ENCODE measurements at places on chromosomes 5 and 9.

DNA sequence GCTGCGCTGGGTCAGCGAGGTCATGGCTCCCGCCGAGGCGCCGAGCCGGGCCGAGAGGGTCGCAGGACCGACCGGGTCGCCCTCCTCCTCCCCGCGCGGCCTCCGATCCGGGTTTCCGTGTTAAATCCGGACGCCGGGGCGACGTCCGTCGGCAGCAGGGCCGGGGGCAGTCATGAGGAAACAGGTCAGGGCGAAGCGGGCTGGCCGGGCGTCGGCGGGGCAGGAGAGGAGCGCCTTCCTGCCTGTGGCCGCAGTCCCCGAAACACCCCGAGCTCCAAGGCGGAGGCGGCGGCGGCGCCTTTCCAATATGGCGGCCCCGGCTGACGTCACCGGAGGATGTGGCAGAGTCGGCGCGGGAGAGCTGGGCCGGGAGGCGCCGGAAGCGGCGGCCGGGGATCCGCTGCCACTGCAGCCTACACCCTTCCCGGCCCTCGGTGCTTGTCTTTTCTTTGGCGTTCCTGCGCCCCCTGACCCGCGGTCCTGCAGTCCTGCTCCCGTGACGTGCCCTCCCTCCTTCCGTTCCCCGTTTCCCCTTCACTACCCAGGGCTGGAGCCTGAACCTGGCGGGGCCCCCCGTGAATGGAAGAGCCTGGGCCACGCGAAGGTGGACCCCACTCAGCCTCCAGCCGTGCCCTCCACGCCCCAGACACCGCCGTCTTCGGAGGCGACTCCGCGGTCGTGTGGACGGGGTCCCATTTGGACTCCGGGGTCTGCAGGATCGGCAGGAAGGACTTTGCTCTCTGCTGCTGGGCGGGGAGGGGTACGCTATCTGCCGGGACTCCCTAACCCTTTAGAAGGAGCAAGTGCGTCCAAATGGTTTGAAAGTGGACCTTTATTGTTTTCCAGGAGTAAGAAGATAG, at the start of gene GOLPH3:
Gene GOLPH3 (minus strand): TSS at position 309 of the 860 bp plus-strand sequence. CDS start 285 bp downstream, at position 24.
- peak; percentile 83 for DNase-seq

DNA sequence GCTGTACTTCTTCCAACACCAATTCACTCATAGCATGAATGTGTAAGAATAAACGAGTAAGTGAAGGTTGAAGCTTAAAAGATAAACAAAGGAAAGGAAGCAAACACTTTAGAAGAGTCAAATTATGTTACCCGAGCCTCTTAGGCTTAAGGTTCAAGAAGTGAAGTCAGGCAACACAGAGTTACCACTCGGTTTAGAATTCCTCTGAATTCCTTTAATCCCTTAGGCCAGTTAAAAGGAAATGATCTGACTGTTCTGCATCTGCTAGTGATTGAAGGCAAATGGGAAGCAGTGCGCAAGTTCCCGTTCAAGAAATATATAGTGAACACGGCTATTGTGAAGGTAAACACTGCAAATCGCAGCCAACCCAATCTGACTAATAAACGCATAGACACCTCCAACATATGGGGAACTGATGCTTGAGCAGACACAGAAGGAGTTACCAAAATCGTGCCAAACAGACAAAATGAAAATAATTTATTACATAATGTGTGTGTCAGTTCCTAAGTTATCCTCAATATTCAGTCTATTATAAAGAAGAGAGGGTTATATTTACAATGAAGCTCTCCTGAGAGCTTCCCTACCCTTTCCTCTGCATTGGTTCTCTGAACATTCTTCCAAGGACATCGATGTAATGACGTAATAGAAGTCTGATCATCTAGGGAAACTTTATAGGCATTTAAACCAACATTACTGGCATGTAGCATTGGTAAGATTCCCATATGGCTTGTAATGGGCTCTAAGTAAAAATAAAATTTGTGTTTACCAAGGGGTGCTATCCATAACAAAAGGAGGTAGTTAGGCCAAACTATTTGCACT, 837.1 kb upstream of the ZNF608 start:
- DNase-seq: no peak

DNA sequence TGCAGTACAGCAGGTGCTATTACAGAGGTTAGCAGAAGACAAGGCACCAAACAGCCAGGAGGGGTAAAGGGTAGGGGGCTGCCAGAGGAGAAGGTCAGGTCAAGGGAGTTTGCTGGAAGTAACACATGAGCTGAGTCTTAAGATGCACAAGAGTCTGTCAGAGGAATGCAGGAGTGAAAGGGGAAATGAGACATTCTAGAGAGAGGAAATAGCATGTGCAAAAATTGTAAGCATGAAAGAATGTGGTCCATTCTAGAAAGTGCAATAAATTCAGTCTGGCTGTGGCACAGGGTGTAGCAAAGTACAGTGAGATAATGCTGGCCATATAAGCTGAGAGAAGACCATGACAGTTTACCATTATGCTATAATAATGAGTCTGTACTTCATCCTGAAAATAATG, 6.6 kb downstream of the GOLGA1 start:
- DNase-seq: no peak

GRCh38 chr9:77421506-77422265, 226.4 kb downstream of the GNA14 start:
- no peak for DNase-seq

GRCh38 chr9:134391319-134392231, 65.3 kb downstream of the RXRA start:
- peak; percentile 90 for DNase-seq

DNA sequence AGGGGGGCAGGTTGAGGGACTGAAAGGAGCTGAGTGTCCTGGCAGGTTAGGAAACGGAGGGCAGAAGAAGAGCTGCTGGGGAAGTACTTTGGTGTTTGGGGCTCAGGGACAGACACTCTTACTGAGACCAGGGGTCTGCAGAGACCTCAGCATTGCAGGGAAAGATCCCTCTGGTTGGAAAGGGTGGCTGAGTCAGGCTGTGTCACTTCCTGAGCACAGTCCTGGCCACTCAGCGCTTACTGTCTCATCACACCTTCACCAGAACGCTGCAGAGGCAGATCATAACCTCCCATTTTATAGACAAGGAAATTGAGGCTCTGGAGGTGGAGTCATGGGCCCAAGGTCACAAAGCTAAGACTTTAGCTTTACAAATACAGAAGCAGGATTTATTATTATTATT, 54.3 kb downstream of the LMX1B start:
- no peak for DNase-seq

DNA sequence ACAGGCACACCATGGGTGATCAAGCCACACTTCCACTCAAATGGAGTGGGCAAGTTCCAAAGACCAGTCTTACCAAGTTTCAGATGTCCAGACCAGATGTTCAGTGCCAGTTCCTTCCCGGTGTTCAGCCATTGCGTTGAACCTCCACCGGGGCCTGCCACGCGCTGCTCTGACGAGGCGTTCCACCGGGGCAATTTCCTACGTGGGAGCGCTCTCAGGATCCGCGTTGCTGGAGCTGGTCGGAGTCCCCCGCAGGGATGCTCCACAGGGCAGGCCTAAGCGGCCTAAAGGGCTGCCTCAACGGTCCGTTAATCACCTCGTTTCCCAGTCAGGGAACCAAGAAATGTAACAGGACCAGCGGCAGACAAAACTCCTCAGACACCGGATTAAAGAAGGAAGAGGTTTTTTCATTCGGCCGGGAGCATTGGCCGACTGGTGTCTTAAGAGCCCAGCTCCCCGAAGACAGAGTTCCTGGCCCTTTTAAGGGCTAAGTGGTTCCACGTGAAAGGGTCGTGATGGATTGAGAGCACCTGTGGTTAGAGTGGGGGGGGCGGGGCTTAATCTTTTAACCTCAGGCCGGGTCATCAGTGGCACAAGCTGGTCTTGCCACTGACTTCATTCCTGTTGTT, 35.7 kb upstream of the PPP1R26 start:
- no peak for DNase-seq

GRCh38 chr9:122144836-122145591, 14.6 kb downstream of the NDUFA8 start:
- no peak for DNase-seq

GRCh38 chr9:34654323-34655051, 2.5 kb downstream of the IL11RA start:
- no peak for DNase-seq

GRCh38 chr5:35031276-35031675, 16.5 kb downstream of the AGXT2 start:
- no peak for DNase-seq

GRCh38 chr9:13412331-13412730, 132.8 kb upstream of the MPDZ start:
- DNase-seq: no peak

DNA sequence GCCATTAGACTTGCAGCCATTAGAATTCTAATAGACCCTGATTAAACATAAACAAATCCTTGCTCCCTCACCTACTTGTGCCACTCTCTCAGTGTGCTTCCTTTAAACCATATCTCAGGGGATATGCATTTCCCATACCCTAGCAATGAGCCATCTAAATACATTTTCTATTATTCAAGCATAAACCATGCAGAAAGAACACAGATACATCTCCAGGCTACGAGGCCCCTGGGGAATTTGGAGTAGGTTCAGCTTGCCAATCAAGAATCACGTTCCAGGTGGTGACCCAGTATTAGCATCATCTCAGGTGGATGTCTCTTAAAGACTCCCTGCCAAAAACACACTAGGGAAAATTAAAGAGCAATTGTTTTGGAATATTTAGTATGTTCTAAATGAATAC, 93.0 kb upstream of the CCL21 start:
- DNase-seq: no peak

- DNase-seq: no peak
These were observed 114.3 kb downstream of the SLC1A3 start for GRCh38 chr5:36720688-36721087.

DNA sequence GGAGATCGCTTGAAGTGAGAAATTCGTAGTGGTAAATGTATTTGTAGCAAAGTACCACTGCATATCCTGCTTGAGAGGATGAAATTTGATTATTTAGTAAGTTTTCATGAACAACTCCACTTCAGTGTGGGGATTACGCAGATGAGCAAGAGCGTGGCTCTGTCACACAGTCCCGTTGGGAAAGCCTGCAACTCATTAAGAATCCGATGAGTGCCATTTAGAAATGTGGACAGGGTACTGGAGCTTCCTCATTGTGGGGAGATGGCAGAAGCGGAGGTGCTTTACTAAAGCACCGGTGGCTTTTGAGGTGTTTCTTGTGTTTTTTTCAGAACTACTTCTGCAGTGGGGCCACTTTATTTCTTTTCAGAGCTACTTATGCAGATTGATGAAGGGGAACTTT, 1.4 kb downstream of the TJP2 start:
- no peak for DNase-seq

DNA sequence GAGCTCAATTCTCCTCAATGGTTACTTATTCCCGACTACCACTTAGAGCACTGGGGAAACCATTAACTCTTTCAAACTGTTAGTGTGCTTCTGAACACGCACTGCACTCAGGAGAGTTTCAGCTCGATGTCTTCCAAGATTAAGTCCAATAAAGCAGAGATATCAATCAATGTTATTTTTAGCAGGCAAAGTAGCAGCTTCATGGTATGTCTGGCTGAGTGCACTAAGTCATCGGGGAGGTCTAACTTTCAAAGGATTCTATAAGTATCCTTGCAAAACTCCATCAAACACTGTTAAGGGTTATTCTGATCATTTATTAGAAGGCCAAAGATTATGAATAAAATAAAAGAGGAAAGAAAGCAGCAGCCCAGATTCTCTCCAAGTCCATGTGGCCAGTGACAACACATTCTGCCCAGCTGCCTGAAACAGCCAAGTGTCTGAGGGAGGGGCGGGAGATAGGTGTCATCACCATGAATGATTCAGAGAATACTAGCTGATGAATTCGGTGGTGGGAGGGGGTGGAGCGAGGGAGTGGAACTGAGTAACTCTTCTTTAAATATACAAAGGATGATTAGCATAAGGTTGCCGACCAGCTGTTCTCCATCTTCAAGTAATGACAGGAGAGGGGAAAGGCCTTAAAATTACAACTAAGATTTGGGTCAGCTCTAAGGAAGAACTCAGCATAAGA, 21.3 kb downstream of the NREP start:
- no peak for DNase-seq

DNA sequence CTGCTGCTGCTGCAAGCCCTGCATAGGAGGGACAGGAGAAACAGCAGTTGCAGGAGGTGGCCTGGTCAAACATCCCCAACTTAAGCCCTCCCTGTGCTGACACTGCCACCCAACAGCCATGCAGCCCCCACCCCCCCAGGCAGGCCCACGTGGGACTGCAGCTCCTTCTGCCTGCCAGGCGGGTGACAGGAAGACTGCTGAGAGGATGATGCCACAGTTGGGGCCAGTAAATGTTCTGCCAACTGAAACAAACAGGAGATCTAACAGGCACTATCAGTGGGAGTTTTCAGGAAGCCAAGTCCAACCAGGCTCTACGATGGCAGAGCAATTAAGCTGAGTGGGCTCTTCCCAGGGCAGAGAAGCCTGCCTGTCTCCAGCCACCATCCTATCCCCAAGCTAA, 31.1 kb downstream of the DIRAS2 start:
- DNase-seq: no peak

- no peak for DNase-seq
These were observed 125.3 kb upstream of the GNA14 start for GRCh38 chr9:77773381-77773780.

- DNase-seq: no peak
These were observed 100.9 kb downstream of the PIK3R1 start for GRCh38 chr5:68316469-68316868.

DNA sequence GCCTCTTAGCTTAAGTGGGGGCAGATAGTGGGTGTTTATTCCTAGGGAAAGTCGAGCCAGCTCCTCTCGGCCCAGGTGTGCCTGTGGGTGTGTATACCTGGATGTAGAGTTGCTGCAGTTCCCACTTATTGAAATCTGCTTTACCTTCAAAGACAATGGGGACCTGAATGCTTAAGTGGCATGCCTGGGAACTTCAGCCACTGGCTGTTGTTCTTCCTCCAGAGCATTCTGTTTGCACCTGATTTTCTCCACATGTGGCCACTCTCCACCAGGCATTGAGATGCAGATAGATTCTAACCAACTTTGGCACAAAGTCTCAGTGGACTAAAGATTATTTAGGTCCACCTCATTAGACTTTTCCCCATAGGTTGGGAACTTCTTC, 186.8 kb downstream of the ZNF462 start:
- DNase-seq: no peak

GRCh38 chr5:73985145-73985544, 359.1 kb downstream of the ARHGEF28 start:
- DNase-seq: no peak

- no peak for DNase-seq
These were observed 38.2 kb upstream of the SEMA4D start for GRCh38 chr9:89536145-89536574.

DNA sequence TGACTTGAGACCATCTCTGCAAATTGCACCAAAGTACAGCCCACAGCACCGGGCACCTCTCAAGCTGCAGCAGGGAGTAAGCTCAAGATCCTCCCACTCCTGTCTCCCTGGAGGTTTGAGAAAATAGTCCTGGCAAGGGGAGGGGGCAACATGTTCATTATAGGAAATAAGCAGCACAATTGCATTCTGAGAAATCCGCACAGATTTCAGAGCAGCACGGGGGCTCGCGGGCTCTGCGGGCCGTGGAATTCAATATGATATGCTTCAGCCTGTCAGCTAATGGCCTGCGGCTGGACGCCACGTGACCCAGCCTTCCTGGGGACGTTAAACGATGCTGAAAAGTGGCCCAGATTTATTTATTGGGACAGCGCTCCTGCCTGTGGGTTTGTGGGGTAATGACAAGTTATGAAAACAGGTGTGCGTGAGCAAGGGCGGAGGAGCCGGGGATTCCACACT, 156.4 kb downstream of the DAB2IP start:
- no peak for DNase-seq

- DNase-seq: no peak
These were observed 58.3 kb upstream of the LHFPL2 start for GRCh38 chr5:78706825-78707224.

Data from T-helper 22 cell (primary cell).